Activated CD4-positive, alpha-beta T cell treated with anti-CD3 and anti-CD28 coated beads for 36 hours (primary cell): ENCODE measurements at places on chromosomes 3 and 15. TPM values are rescaled to one million over a fixed set of nuclear protein-coding genes. Genes with fewer than 3 reads are reported as not detected.

GRK7 gene
- not detected for total RNA-seq

- H3K4me3 ChIP-seq = no peak overlapping the region
- H3K4me1 ChIP-seq = no peaks in the 10 kb centered on the region
- H3K27me3 ChIP-seq = peaks cover 4% of the 10 kb centered on the region
- DNase-seq = no peak
These were observed 14.1 kb downstream of the TBC1D21 start for GRCh38 chr15:73887481-73887880.

CCDC54 gene
- total RNA-seq = not detected

DNA sequence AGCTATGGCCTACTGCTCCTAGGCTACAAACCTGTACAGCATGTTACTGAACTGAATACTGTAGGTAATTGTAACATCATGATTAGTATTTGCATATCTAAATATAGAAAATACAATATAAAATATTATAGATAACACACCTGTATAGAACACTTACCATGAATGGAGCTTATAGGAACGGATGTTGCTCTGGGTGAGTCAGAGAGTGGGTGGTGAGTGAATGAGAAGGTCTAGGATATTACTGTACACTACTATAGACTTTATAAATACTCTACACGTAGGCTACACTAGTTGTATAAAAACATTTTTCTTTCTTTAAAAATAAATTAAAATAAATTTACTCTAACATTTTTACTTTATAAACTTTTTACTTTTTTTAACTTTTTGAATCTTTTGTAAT, 224.0 kb upstream of the CBLB start:
- no peaks in the 10 kb centered on the region for H3K36me3 ChIP-seq
- H3K4me3 ChIP-seq = no peak overlapping the region
- peak; percentile 27 for DNase-seq
- no peak overlapping the region for H3K27ac ChIP-seq
- no peaks in the 10 kb centered on the region for H3K27me3 ChIP-seq

DNA sequence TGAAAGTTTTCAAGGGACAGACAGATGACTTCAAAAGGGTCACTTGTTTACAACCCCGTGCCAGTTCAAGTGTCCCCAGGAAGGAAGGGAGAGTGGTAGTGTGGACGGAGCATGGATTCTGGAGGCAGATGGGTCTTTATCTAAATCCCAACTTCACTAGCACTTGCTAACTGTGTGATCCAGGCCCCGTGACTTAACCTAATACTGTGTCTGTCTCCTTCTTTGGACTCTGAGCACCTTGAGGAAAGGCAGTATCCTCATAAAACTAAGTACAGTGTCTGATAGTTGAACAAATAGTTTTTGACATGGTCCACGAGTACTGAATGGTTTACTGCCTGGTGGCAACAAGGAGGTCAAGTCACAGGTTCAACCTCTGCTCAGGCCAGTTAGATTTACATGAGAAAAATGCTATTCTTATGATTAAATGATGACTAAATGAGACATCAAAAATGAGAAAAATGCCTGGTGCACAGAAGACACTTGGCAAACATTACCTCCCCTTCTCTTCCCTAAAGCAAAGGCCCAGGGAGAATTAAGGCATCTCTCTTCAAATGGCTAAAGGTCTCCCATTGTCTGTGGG, 48.9 kb downstream of the ABCC5 start:
- no peak overlapping the region for H3K4me3 ChIP-seq
- H3K27me3 ChIP-seq = no peaks in the 10 kb centered on the region
- H3K4me1 ChIP-seq = no peaks in the 10 kb centered on the region
- no peak for DNase-seq

DNA sequence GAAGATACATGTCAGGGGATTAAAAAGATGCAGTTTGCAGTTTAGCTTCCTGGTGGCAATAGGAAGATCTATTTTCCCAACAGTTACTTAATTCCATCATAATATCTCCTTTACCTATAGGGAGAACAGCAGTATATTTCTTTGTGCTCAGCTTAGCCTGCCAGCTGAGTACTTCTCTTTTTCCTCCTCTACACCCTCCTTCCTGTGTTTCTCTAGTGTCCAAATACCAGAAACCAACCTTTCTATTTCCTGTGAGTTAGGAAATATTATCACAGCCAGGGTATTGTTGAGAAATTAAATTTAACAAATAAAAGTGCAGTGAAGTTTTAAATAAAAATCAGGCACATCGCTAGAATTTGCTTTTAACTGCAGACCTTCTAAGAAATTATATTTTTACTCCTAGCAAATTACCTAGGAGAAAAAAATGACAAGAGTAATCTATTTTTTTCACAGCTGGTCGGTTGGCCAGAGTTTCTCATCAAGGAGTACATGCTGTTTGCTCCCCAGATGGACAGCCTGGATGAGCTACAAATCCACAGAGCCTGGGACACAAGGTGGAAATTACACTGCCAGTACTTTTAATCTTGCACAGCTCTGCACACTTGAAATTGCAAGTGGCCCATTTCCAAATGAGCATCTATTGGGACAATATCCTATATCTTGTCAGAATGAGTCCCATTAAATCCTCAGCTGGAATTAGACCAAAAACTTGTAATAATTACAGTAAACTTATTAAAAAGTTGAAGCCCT, 185.2 kb upstream of the CFAP20DC start:
- DNase-seq = no peak
- H3K4me3 ChIP-seq = no peak overlapping the region
- H3K27ac ChIP-seq = no peak overlapping the region
- peaks cover 6% of the 10 kb centered on the region for H3K36me3 ChIP-seq
- peaks cover 7% of the 10 kb centered on the region for H3K27me3 ChIP-seq

TMIE gene
- total RNA-seq = 1.6 TPM

VPS18 gene
- 6.2 TPM for total RNA-seq

GRCh38 chr15:75153087-75153486, 48.6 kb upstream of the C15orf39 start:
- H3K27me3 ChIP-seq = peaks cover 4% of the 10 kb centered on the region
- H3K4me1 ChIP-seq = peaks cover 12% of the 10 kb centered on the region
- H3K27ac ChIP-seq = no peak overlapping the region
- no peaks in the 10 kb centered on the region for H3K36me3 ChIP-seq

DNA sequence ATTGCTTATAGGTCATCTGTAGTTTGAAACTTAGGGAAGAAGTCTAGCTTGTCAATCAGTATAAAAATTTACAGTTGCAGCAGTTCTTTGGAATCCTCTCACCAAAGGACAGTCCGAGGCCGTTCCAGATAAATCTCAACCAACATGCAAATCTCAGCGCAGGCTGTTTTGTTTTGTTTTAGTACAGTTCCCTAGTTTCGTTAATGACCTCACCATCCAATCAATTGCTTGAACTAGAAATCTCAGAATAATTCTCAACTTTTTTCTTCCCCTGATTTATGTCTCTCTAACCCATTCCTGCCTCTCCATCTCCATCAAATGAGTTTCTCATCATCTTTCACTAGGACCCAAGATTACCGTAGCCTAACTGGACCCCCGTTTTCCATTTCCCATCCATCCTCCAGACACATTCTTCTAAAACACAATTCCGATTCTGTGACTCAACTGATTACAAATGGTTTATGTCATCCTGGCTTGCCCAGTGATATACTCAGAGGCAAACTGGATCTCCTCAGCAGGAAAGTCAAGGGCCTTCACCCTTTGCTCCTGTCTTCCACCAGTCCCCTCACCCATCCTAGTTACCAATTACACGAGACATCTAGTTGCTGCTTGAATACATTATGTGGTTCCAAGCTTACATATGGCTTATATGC, 1.3 kb downstream of the SMCO1 start:
- H3K27me3 ChIP-seq = peaks cover 4% of the 10 kb centered on the region
- DNase-seq = no peak
- H3K4me1 ChIP-seq = no peaks in the 10 kb centered on the region

GRCh38 chr3:111392894-111393398, 149.1 kb upstream of the CD96 start:
- no peak overlapping the region for H3K4me3 ChIP-seq
- DNase-seq = peak; percentile 41
- no peaks in the 10 kb centered on the region for H3K27me3 ChIP-seq
- H3K27ac ChIP-seq = no peak overlapping the region
- H3K36me3 ChIP-seq = peaks cover 4% of the 10 kb centered on the region
- peaks cover 20% of the 10 kb centered on the region for H3K4me1 ChIP-seq

DNA sequence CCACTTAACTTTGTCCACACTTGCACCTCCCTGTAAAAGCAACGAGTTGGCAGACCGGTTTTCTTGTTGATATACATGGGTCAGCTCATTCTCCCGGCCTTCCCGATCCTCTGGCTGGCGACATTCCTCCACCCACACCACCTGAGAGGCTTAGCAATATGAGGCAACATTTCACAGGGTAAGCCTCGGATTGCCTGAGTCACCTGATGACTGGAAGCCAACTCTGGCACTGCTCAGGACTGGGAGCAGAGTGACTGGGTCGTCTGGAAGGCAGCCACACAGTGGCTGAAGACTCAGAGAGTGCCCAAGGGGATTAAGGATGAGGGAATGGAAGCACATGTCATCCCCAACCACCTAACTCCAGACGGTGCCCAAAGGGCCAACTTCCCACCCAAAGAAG, 9.8 kb downstream of the HOMER2 start:
- peaks cover 23% of the 10 kb centered on the region for H3K27me3 ChIP-seq
- no peaks in the 10 kb centered on the region for H3K36me3 ChIP-seq
- no peak overlapping the region for H3K27ac ChIP-seq
- DNase-seq = no peak
- H3K4me3 ChIP-seq = no peak overlapping the region
